ENCODE measurements at places on chromosomes 1 and 21.

GRCh38 chr1:221045842-221046831, 166.9 kb downstream of the HLX start:
- no peak for DNase-seq

- DNase-seq: no peak
Measured at GRCh38 chr1:234272656-234273312, 100.5 kb upstream of the COA6 start.

- no peak for DNase-seq
Measured at GRCh38 chr1:156948708-156949107, 28.3 kb downstream of the LRRC71 start.

GRCh38 chr1:234244482-234244881, 128.8 kb upstream of the COA6 start:
- no peak for DNase-seq

DNA sequence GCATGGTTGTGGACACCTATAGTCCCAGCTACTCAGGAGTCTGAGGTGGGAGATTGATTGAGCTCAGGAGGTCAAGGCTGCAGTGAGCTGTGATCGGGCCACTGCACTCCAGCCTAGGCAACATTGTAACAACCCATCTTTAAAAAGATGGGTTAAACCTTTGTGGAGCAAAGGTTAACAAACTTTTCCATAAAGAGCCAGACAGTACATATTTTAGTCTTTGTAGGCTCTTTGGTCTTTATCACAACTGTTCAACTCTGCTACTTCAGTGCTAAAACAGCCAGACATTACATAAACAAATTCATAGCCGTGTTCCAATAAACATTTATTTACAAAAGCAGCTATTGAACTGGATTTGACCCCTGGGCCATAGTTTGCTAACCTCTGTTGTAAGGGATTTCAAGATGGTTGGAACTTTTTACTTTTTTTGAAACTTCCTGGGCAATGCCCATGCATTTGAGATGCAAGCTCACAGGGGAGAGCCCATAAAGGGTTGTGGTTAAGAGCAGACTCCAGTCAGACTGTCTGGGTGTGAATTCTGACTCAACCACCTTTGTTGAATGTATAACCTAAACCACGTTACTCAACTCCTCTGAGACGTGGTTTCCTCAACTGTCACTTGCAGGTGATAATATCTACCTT, 10.8 kb downstream of the INAVA start:
- DNase-seq: peak; percentile 54

GRCh38 chr1:38009088-38009840, 3.3 kb upstream of the UTP11 start:
- DNase-seq: peak; percentile 69
